Psoas muscle (tissue), 8 donors: ENCODE measurements at places on chromosomes 11 and 22. TPM values are rescaled to one million over a fixed set of nuclear protein-coding genes. Genes with fewer than 3 reads are reported as not detected.
A peak's percentile ranks its signal among the peaks of the same experiment; 100 is the strongest.

The TSSK2 gene
- 0.32 TPM for total RNA-seq

The MMP8 gene
- 0.59 TPM for total RNA-seq

The CRYBA4 gene
- total RNA-seq: not detected

The ACR gene
- 0.26 TPM for total RNA-seq

The CHRM1 gene
- not detected for total RNA-seq

The FAM180B gene
- total RNA-seq: not detected

GRCh38 chr11:44319170-44319551 is 9.2 kb upstream of the ALX4 start:
- H3K36me3 ChIP-seq: no peaks in the 10 kb centered on the region
- H3K4me3 ChIP-seq: peak overlapping the region; percentile 18
- peaks cover 4% of the 10 kb centered on the region for H3K27me3 ChIP-seq
- H3K27ac ChIP-seq: no peak overlapping the region

DNA sequence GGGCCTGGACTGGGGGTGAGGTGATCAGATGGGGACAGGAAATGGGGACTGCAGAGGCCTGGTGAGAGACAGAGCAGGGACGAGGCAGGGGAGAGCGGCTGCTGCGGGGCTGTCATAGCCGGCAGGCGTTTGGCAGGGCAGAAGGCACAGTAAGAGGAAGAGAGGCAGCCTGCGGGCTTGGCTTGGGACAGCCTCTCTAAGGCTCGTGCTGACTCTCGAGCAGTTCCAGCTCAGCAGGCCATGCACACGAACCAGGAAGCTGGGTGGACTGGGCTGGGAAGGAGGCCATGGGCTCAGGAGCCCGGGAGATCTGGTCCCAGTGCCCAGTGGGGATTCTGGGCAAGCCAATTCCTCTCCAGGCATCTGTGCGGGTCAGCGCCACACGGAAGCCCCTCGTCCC is 19.6 kb upstream of the EIF3D start:
- H3K27me3 ChIP-seq: peaks cover 12% of the 10 kb centered on the region
- H3K4me1 ChIP-seq: no peaks in the 10 kb centered on the region
- no peak overlapping the region for H3K4me3 ChIP-seq
- no peak overlapping the region for H3K27ac ChIP-seq
- H3K36me3 ChIP-seq: no peaks in the 10 kb centered on the region

- DNase-seq: no peak
- H3K4me1 ChIP-seq: no peaks in the 10 kb centered on the region
- no peak overlapping the region for H3K4me3 ChIP-seq
- no peaks in the 10 kb centered on the region for H3K27me3 ChIP-seq
- no peak overlapping the region for H3K27ac ChIP-seq
These were observed 910.4 kb downstream of the METTL15 start for GRCh38 chr11:29018631-29019030.

DNA sequence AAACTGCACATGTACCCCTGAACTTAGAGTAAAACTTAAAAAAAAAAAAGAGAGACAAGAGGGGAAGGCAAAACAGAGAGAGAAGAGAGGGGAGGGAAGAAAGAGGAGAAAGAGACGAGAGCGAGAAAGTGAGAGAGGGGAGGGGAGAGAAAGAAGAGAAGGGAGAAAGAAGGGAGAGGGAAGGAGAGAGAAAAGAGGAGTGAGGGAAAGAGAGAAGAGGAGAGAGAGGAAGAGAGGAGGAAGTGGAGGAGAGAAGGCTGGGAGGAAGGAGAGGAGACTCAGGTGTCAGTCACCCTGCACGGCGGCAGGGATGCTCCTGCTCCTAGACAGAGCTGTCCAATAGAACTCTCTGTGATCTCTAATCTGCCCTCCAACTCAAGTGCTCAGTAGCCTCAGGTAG is 248.3 kb downstream of the MIAT start:
- no peak overlapping the region for H3K27ac ChIP-seq
- H3K4me3 ChIP-seq: no peak overlapping the region
- H3K36me3 ChIP-seq: no peaks in the 10 kb centered on the region
- no peaks in the 10 kb centered on the region for H3K4me1 ChIP-seq

GRCh38 chr11:106218106-106218505 is 140.6 kb downstream of the AASDHPPT start:
- H3K27ac ChIP-seq: no peak overlapping the region
- no peak overlapping the region for H3K4me3 ChIP-seq
- DNase-seq: no peak
- no peaks in the 10 kb centered on the region for H3K36me3 ChIP-seq
- H3K27me3 ChIP-seq: no peaks in the 10 kb centered on the region

DNA sequence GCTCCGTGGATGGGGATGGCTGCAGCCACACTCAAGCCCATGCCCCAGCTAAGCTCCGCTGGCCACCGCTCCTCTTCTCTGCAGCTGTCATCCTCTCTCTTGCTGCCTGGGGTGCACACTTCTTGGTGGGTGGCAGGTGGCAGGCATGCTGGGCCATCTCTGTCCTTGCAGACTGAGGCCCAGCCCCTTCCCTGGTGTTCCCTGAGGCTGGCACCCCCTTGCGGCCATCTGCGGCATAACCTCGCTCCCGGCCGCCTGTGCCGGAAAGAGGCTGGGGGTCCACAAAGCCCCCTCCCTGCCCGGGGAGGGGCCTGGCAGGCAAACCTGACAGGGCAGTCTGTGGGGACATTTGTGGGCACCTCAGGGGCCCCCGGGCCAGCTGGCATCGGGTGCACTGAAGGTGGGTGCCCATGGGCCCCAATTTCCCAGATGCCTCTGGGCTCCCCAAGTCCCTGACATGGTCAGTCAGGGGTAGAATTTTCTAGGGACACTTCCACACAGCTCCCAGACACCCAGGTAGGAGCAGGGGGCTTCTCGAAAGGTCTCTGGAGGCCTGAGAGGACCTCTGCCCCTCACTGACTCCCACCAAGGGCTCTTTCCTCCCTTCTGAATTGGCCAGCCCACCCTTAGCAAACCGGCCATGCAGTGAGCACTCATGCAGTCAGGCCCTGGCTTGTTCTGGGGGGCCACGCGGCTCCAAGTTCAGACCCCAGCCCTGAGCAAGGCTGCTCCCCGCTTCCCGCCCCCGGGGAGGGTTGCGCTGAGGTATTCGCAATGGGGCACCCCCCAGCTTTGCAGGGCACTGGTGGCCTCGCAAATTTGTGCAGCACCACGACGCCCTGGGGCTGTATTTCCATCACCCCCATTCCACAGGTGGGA is 23.5 kb upstream of the TH start:
- no peak for DNase-seq
- no peaks in the 10 kb centered on the region for H3K4me1 ChIP-seq
- no peaks in the 10 kb centered on the region for H3K36me3 ChIP-seq

DNA sequence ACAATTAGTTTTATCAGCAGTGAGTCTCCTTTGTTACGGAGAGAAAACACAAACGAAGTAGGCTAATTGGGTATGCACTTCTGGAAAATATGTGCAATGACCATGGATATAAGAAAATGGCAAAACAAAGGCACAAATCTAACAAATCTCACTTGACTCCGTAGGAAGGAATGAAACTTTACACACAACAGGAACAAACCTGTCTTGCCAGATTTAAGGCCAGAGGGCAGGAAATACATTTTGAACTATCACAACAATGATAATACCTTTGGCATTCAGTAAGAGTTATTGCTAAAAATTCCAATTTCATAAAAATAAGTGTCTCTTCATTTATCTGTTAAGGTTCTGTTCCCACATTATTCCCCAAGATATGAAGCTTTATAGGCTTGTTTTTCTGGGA is 36.6 kb downstream of the SLC25A17 start:
- no peaks in the 10 kb centered on the region for H3K27me3 ChIP-seq
- H3K36me3 ChIP-seq: peaks cover 76% of the 10 kb centered on the region
- no peak overlapping the region for H3K4me3 ChIP-seq

GRCh38 chr11:28491431-28491830 is 383.2 kb downstream of the METTL15 start:
- no peaks in the 10 kb centered on the region for H3K27me3 ChIP-seq
- H3K4me1 ChIP-seq: no peaks in the 10 kb centered on the region
- H3K27ac ChIP-seq: no peak overlapping the region
- no peak for DNase-seq
- H3K36me3 ChIP-seq: no peaks in the 10 kb centered on the region
- no peak overlapping the region for H3K4me3 ChIP-seq

GRCh38 chr11:9633679-9634078 is 30.2 kb upstream of the SWAP70 start:
- no peak overlapping the region for H3K27ac ChIP-seq
- DNase-seq: no peak

- H3K4me3 ChIP-seq: no peak overlapping the region
- no peaks in the 10 kb centered on the region for H3K36me3 ChIP-seq
- no peak overlapping the region for H3K27ac ChIP-seq
- H3K27me3 ChIP-seq: no peaks in the 10 kb centered on the region
- no peaks in the 10 kb centered on the region for H3K4me1 ChIP-seq
- no peak for DNase-seq
These were observed 36.9 kb upstream of the WT1 start for GRCh38 chr11:32472226-32472625.

- H3K27me3 ChIP-seq: no peaks in the 10 kb centered on the region
- peaks cover 25% of the 10 kb centered on the region for H3K4me1 ChIP-seq
- DNase-seq: peak; percentile 88
- H3K36me3 ChIP-seq: no peaks in the 10 kb centered on the region
These were observed 134.3 kb upstream of the C11orf58 start for GRCh38 chr11:16603890-16604793.

- no peak overlapping the region for H3K27ac ChIP-seq
- DNase-seq: no peak
- H3K27me3 ChIP-seq: no peaks in the 10 kb centered on the region
- no peaks in the 10 kb centered on the region for H3K4me1 ChIP-seq
- no peak overlapping the region for H3K4me3 ChIP-seq
- H3K36me3 ChIP-seq: no peaks in the 10 kb centered on the region
These were observed 1.3 kb downstream of the LRRC4C start for GRCh38 chr11:41458154-41458553.

DNA sequence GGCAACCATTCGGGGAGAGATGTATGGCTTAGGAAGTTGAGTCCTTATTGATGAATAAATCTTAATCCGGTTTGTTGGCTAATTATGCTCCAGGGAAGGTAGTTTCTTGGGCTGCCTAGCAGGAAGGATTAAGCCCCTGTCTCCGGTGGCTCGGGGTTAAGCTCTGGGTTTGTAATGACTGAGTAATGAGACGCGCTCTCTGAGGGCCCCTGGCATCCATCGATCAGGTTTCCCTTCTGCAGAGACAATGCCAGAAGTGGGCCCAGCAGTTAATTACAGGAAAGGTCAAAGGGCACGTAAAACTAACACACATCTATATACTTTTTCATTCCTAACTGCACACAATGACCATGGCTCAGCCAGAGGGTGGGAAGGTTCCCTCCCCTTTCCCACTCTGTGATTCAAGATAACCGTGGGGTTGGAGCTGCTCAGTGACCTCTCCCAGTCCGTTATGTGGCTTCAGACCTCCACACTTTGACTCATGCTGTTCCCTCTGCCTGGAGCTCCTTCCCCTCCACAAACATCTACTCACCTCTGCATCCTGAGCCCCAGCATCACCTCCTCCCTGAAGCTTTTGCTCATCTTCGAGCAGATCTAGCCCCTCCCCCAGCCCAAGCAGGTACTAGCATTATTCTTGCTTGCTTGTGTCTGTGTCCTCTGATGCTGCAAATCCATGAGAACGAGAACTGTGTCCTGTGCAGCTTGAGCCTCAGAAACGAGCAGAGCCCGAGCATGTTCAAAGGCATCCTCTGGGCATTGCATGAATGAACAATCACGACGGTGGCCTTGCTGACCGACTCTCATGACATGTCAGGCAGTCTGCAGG is 16.6 kb downstream of the SCUBE1 start:
- H3K4me1 ChIP-seq: no peaks in the 10 kb centered on the region
- no peak overlapping the region for H3K27ac ChIP-seq
- no peak overlapping the region for H3K4me3 ChIP-seq
- no peaks in the 10 kb centered on the region for H3K36me3 ChIP-seq
- no peaks in the 10 kb centered on the region for H3K27me3 ChIP-seq
- DNase-seq: no peak

DNA sequence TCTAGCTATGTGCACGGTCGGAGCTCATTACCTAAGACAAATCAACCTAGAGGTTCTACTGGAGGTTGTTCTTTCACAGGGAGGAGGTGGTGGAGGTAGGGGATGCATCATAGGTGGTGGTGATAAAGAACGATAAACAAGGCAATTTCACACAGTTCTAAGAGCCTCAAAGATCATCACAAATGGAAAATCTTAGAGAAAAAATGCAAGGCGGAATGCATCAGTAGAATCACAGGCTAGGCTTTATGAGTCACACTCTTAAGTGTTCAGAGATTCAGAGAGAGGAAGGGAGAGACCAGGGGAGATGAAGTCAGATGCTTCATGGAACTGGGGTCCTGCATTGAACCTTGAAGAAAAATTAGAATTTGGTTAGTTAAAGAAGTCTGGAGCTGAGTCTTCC is 58.3 kb downstream of the TMPRSS5 start:
- no peaks in the 10 kb centered on the region for H3K27me3 ChIP-seq
- H3K36me3 ChIP-seq: no peaks in the 10 kb centered on the region
- H3K4me1 ChIP-seq: peaks cover 5% of the 10 kb centered on the region
- H3K4me3 ChIP-seq: no peak overlapping the region
- H3K27ac ChIP-seq: no peak overlapping the region
- DNase-seq: no peak

DNA sequence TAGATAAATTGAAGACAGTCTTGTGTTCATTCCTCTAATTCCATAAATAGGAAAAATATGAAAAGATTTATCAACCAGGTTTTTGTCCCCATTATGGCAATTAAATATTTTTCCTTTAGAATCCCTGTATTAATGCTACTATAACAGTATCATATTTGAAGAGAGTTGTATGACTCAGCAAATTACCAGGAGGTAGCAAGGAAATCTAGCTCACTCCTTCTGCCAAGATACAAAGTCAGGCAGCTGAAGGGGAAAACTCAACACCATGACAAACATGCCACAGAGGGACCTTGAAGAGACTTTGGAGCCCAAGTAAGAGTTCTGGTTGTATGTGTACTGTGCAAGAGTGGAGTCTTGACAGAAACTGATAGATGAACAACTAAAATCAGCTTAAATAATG is 143.3 kb downstream of the GUCY1A2 start:
- no peak for DNase-seq
- no peak overlapping the region for H3K4me3 ChIP-seq
- H3K27ac ChIP-seq: no peak overlapping the region
- H3K36me3 ChIP-seq: no peaks in the 10 kb centered on the region
- H3K4me1 ChIP-seq: no peaks in the 10 kb centered on the region

GRCh38 chr11:20634781-20635180 is 34.6 kb upstream of the NELL1 start:
- no peak overlapping the region for H3K4me3 ChIP-seq
- no peak overlapping the region for H3K27ac ChIP-seq
- no peaks in the 10 kb centered on the region for H3K4me1 ChIP-seq
- no peaks in the 10 kb centered on the region for H3K27me3 ChIP-seq

DNA sequence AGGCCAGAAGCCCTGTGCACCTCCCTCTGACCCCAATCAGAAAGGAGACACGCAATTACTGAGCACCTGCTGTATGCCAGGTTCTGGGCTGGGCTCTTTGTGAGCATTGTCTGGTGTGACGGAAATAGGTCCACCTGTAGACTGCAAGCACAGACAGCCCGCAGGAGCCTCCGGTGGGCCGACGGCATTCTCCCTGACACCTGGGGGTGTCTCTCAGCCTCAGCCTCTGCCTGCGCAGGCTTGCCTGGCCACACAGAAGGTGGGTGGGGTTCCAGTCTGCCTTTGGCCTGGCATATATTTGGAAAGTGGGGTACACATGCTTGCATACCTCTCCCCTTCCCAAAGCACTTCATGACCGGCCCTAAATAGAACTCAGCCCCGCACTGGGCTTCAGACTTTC is 129.3 kb downstream of the BUD13 start:
- no peak overlapping the region for H3K27ac ChIP-seq
- no peak for DNase-seq
- H3K27me3 ChIP-seq: peaks cover 2% of the 10 kb centered on the region
- H3K4me3 ChIP-seq: no peak overlapping the region
- H3K36me3 ChIP-seq: no peaks in the 10 kb centered on the region

GRCh38 chr11:76624500-76625379 is 45.8 kb downstream of the LRRC32 start:
- no peaks in the 10 kb centered on the region for H3K36me3 ChIP-seq
- DNase-seq: no peak
- H3K27ac ChIP-seq: no peak overlapping the region
- H3K27me3 ChIP-seq: no peaks in the 10 kb centered on the region
- H3K4me1 ChIP-seq: no peaks in the 10 kb centered on the region
